Ovary (tissue), 10 donors: ENCODE measurements at places on chromosomes 1 and 21.

- DNase-seq = no peak
- H3K27ac ChIP-seq = peak overlapping the region; percentile 76
- H3K4me1 ChIP-seq = peaks cover 3% of the 10 kb centered on the region
- H3K27me3 ChIP-seq = no peaks in the 10 kb centered on the region
- H3K4me3 ChIP-seq = peak overlapping the region; percentile 74
- H3K36me3 ChIP-seq = no peaks in the 10 kb centered on the region
These were observed 693 bp downstream of the RAB4A start for GRCh38 chr1:229271448-229272159.

- H3K4me1 ChIP-seq = peaks cover 10% of the 10 kb centered on the region
- no peak overlapping the region for H3K27ac ChIP-seq
- no peaks in the 10 kb centered on the region for H3K36me3 ChIP-seq
- no peak for DNase-seq
- H3K27me3 ChIP-seq = no peaks in the 10 kb centered on the region
These were observed 109.1 kb downstream of the SLC45A1 start for GRCh38 chr1:8426996-8427395.

GRCh38 chr21:40118527-40118926, 251.3 kb downstream of the PCP4 start:
- H3K4me3 ChIP-seq = no peak overlapping the region
- H3K27ac ChIP-seq = no peak overlapping the region
- no peak for DNase-seq
- no peaks in the 10 kb centered on the region for H3K27me3 ChIP-seq

DNA sequence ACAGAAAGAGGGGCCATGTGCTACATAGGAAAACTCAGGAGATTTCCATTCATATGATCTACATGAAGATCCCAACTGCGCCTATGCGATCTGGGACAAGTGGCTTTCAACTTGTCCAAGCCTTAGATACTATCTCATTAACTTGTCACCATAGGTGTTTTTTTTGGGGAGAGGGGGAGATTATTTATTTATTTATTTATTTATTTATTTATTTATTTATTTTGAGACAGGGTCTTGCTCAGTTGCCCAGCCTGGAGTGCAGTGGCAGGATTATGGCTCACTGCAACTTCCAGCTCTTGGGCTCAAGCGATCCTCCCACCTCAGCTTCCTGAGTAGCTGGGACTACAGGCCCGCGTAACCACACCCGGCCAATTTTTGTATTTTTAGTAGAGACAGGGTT, 11.3 kb downstream of the FABP3 start:
- DNase-seq = no peak
- H3K4me3 ChIP-seq = no peak overlapping the region
- H3K27ac ChIP-seq = no peak overlapping the region
- no peaks in the 10 kb centered on the region for H3K36me3 ChIP-seq
- no peaks in the 10 kb centered on the region for H3K27me3 ChIP-seq

DNA sequence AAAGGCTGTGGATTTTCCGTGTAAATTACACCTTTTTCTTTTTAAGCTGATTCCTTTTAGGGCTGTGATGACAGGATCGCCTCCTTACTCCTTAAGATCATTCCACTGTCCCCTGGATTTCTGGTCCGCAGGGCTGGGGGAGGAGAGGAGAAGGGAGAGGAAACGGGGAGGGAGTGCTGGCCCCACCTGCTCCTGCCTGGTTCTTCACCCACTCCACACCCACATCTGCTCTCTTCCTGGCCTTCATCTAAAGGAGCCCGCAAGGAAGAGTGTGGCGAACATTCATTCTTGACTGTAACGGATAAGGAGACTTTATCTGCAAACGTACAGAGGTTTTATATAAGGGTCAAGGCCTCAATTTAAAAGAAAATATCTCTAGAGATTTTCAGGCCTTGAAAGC, 242.0 kb downstream of the RHOU start:
- DNase-seq = no peak
- no peak overlapping the region for H3K4me3 ChIP-seq
- no peaks in the 10 kb centered on the region for H3K36me3 ChIP-seq
- no peak overlapping the region for H3K27ac ChIP-seq

GRCh38 chr1:96291468-96291867, 430.1 kb upstream of the PTBP2 start:
- H3K36me3 ChIP-seq = no peaks in the 10 kb centered on the region
- no peak for DNase-seq
- no peaks in the 10 kb centered on the region for H3K27me3 ChIP-seq
- no peak overlapping the region for H3K27ac ChIP-seq

- no peak overlapping the region for H3K27ac ChIP-seq
- DNase-seq = no peak
- H3K27me3 ChIP-seq = no peaks in the 10 kb centered on the region
These were observed 568.2 kb upstream of the ZP4 start for GRCh38 chr1:238458899-238459298.

GRCh38 chr1:66166753-66167152, 367.2 kb upstream of the SGIP1 start:
- H3K27ac ChIP-seq = no peak overlapping the region
- no peaks in the 10 kb centered on the region for H3K27me3 ChIP-seq
- no peak for DNase-seq

- no peak overlapping the region for H3K4me3 ChIP-seq
- peaks cover 1% of the 10 kb centered on the region for H3K4me1 ChIP-seq
- H3K36me3 ChIP-seq = no peaks in the 10 kb centered on the region
- DNase-seq = no peak
- H3K27ac ChIP-seq = no peak overlapping the region
- H3K27me3 ChIP-seq = no peaks in the 10 kb centered on the region
These were observed 41.3 kb upstream of the RAVER2 start for GRCh38 chr1:64703600-64703999.

DNA sequence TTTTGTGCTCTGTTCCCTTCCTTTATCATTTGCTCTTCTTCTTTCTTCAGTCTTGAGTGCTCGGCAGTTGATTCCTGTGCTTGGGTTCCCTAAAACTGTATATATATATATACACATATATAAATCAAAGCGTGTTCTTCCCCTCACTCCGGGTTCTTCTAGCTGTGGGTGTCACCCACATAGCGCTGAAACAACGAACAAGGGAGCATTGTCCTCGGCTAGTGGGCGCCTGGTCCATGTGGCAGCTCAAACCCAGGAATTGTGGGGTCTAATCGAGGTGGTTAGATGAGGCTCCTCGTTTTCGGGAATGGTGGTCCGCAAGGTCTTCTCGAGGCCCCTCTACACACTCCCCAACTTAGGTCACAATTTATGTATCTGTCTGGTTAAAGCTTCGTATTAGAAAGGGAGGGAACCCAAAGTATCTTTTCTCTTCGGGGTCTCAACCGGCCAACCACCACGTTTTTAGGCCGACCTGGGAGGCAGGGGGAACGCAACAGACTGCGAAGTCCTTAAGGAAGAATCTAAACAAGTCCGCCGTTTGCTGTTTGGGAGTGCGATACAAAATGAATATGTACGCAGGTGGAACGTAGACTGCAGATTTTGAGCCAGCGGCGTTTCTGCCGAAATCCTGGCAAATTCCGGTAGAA, 504 bp upstream of the SDHC start:
- no peaks in the 10 kb centered on the region for H3K36me3 ChIP-seq
- DNase-seq = no peak
- no peaks in the 10 kb centered on the region for H3K27me3 ChIP-seq
- peak overlapping the region; percentile 76 for H3K27ac ChIP-seq
- peak overlapping the region; percentile 72 for H3K4me3 ChIP-seq
- H3K4me1 ChIP-seq = peaks cover 7% of the 10 kb centered on the region
